Stimulated activated naive CD8-positive, alpha-beta T cell treated with anti-CD3 and anti-CD28 coated beads, Interleukin-15, amount 100 ng/mL, for 72 hours (primary cell): ENCODE measurements at places on chromosomes 13 and 19.

- no peak for DNase-seq
Measured at GRCh38 chr13:68051910-68052309, 821.8 kb upstream of the PCDH9 start.

GRCh38 chr13:57925751-57926150 lies 294.2 kb downstream of the PCDH17 start:
- no peak for DNase-seq

DNA sequence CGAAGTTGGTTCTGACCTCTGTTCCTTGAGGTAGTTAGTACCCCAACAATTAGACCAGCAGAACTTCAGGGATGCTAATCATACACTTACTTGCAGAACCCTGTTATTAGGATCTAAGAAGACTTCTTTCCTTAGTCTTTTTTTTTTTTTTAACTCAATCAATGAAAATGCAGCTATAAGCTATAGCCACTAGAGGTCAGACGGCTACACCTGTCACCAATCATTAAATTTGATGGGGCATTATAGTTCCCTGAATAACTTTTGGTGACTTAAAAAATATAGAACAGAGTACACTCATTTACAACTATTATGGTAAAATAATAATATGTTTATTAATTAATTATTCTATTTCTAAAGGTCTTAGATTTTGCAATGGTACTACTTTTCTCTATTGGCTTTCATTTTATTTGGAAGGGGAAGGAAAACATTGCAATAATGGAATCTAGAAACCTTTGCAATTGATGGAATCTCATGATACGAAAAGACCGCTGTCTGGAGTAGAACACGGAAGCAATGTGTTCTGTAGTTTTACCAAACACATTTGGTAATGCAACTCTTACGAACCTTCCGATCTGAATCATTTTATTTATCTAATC lies 483.2 kb downstream of the DIAPH3 start:
- no peak for DNase-seq

DNA sequence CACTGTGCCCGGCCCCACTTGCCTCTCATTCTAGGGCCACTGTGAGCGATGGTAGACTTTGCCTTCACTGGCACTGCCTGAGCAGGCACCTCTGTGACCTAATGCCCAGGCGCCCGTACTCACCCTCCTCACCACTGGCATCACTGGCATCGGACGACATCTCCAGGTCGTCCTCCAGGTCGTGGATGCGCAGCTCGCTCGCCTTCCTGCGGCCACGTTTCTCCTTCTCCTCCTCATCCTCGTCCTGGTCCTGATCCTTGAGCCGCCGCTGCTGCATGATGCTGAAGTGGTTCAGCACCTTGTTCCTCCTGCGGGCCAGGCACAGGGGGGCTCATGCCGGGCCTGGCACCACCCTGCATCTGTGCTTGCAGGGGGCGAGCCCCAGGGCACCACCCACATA lies 7.5 kb upstream of the PSPN start:
- no peak for DNase-seq

DNA sequence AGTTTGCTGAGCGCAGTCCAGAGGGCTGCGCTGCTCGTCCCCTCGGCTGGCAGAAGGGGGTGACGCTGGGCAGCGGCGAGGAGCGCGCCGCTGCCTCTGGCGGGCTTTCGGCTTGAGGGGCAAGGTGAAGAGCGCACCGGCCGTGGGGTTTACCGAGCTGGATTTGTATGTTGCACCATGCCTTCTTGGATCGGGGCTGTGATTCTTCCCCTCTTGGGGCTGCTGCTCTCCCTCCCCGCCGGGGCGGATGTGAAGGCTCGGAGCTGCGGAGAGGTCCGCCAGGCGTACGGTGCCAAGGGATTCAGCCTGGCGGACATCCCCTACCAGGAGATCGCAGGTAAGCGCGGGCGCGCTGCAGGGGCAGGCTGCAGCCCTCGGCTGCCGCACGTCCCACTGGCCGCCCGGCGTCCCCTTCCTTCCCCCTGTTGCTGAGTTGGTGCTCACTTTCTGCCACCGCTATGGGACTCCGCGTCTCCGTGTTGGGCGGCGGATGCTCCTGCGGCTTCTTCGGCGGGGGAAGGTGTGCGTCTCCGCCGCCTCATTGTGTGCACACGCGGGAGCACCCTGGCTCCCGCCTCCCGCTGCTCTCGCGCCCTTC lies 772 bp downstream of the GPC6 start:
- no peak for DNase-seq

DNA sequence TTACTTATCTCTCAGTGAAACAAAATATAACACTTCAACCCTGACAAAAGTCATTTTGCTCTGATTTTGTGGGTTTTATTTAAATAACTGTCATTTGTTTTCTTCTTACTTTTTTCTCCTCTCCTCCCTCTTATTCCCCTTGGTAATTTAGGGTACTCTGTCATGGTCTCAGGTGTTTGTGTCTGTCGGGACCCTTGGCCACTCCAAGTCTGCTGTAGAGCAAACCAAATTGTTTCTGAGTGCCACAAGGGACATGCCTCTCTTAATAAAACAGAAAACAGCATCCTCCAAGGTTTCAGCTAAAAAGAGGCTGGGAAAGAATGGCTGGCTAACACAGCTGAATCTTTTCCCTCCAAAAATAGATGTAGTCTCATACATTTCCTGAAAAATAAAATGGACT lies 573.1 kb upstream of the KLF12 start:
- DNase-seq: no peak

- DNase-seq: no peak
Measured at GRCh38 chr13:51287758-51288157, 51.7 kb upstream of the SERPINE3 start.

GRCh38 chr13:48138270-48138669 lies 43.4 kb upstream of the MED4 start:
- peak; percentile 28 for DNase-seq

DNA sequence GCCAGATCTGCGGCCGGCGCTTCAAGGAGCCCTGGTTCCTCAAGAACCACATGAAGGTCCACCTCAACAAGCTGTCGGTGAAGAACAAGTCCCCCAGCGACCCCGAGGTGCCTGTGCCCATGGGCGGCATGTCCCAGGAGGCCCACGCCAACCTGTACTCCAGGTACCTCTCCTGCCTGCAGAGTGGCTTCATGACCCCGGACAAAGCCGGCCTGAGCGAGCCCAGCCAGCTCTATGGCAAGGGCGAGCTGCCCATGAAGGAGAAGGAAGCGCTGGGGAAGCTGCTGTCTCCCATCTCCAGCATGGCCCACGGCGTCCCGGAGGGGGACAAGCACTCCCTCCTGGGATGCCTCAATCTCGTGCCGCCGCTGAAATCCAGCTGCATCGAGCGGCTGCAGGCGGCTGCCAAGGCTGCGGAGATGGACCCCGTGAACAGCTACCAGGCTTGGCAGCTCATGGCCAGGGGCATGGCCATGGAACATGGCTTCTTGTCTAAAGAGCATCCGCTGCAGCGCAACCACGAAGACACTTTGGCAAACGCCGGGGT lies 72.6 kb downstream of the ZNF536 start:
- DNase-seq: no peak

DNA sequence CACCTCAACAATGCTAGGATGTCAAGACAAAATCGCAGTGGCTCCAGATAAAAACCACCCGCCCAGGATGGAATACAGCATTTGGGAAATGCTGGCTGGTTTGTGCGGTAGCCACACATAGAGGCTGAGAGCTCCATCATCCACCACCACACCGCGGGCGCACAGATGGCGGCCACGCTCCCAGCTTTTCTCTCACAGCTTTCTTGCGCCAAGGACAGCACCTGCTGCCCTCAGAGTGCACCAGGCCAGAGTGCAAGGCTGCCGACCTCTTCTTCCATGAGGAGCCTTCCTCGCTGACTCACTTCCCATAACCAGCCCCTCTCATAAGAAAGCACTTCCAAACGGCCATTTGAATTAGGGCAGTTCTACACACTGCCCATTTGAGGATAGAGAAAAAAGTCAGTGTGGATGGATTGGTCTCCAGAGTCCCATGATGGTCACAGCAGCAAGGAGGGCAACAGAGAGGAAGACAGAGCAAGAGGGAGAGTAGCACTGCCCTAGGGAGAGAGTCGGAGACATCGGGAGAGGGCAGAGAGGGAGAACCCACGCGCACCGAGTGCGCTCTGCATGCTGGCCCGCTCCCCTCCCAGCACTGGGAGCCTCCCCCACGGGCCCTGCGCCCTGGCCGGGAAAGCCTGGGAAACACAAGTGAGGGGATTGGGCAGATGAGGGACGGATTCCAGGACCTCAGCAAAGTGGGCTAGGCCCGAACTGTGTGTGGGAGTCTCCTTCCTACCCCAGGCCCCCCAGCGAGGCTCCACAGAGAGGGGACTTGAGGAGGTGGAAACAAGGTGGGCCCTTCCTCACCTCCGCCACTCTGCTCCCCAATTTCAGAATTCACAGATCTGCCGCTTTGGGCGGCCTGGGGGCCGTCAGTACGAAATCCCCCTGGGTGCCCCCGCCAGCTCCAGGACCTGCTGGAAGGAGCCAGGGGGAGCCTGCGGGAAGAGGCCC lies 156.9 kb downstream of the USP12 start:
- DNase-seq: no peak

GRCh38 chr13:110116072-110116487 lies 190.9 kb downstream of the COL4A1 start:
- peak; percentile 50 for DNase-seq

DNA sequence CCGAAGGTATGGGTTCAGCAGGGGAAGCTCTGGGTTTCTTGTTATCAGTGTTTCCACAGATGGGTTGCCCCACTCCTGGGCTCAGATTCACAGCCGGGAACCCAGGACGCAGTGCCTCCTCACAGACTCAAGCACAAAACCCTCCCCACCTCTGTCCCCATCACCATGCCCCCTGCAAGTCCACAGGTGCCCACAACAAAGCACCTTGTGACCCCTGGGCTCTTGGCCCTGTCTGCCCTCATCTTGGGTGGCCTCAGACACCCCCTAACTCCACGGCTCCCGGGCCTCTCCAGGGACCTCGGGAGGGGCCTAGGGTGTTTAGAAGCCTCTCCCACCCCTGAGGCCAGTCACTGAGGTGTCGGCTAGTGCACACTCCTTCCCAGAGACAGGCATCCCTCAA lies 231.7 kb downstream of the TUBA3C start:
- no peak for DNase-seq

DNA sequence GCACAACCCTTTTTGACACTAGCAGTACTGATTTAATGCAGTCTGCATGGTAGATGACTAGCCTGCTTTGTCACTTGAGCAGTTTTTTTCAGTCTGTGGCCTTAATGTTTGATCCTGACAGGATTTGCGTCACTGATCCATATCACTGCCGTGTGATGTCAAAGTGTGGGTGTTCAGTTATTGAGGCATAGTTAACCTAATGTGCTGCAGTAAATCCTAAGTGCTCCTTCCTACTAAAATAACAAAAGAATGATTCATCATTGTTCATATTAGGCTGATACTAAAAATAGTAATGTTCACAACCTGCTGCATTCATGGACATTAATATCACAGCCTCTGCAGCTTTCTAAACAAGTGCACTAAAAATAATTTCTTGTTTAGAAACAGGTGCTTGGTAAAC lies 121.9 kb upstream of the MLNR start:
- no peak for DNase-seq

DNA sequence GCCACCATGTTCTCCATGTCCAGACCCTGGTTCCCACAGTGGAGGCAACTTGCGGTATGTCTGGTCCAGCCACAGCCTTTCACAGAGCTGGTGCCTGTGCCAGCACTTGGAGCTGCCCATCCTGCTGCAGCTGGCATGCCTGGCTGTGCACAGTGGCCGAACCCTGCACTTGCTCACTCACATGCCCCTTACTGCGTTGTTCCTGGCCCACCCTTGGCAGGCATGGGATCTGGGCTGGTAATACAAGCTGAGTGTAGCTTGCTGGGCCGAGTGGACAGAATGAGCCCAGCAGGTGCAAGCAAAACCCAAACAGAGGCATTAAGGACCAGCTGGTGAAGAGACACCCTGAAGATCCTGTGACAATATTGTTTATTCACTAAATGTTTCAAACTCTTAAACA lies 583.9 kb upstream of the SLITRK6 start:
- no peak for DNase-seq

DNA sequence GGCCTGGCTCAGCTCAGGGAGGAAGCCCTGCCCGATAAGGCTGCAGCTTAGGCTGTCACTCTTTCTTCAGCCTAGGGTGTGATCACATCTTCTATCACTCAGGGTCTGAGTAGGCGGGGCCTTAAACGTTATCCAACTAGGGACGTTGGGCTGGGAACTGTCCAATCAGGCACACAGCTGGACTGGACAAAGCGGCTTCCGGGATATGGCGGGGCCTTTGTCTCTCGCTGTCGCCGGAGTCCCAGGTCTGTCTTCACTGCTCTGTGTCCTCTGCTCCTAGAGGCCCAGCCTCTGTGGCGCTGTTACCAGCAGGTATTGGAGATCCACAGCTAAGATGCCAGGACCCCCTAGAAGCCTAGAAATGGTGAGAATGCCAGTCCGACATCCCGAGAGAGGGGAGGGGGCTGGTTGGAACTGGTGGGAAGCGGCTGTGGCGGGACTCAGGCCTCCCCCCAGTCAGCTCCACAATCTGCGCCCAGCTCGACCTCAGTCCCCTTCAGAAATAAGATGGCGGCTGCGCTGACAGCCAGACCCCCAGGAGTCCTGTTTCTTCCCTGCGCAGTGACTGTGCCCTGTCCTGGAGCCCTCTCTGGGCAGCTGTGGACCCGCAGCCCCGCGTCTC lies at the start of gene ZNF254:
ZNF254 (plus strand) TSS at position 214 of the 622 bp plus-strand sequence; CDS start at position 335, 121 bp downstream.
- peak; percentile 86 for DNase-seq

GRCh38 chr19:28831462-28831861 lies 381.5 kb downstream of the UQCRFS1 start:
- no peak for DNase-seq

GRCh38 chr13:48852911-48853727 lies 122.6 kb upstream of the FNDC3A start:
- DNase-seq: no peak

- no peak for DNase-seq
Measured at GRCh38 chr19:51593138-51593890, 22.2 kb downstream of the ZNF175 start.

GRCh38 chr13:110944121-110944967 lies 29.5 kb upstream of the ANKRD10 start:
- DNase-seq: no peak

- no peak for DNase-seq
Measured at GRCh38 chr13:73390100-73390499, 331.3 kb downstream of the KLF5 start.

DNA sequence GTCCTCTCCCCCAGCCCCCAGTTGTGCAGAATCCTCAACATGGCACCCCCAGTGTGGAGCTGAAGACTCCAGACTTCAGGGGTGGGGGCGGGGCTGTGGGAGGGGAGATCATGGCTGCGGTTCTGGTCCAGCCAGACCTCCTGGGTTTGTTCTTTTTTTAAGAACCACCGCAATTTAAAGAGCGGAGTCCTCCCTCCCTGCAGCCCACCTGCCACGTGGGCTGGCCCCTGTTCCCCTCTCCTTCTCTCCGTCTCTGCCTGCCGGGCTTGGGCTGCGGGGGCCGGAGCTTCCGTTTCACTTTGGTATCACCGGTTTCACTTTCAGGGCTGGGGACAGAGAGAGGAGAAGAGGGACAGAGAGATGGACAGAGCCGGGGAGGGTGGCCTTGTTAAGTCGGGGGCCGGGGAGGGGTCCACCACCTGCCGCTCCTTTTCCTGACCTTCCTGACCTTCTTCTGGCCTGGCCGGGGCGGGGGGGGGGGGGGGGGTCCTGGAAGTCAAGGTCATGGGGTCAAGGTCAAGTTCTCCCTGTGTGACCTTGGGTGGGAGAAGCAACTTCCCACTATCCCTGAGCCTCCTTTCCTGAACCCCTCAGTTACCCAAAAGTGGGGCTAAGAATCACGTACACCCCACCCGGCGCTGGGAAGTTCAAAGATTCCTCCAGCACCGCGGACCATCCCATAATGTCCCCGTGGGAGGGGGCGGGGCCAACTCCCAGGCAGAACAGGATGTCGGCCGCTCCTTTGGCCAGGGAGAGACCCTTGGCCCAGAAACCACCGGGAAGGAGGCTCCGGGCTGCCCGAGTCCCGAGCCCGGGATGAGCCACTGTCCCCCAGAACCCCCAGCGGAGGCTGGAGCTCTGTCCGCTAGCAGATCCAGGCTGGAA lies 11.3 kb upstream of the ZBTB7A start:
- peak; percentile 55 for DNase-seq
